Activated naive CD8-positive, alpha-beta T cell treated with anti-CD3 and anti-CD28 coated beads, Interleukin-2, amount 50 U/mL, for 24 hours (primary cell): ENCODE measurements at places on chromosomes 3 and 15.
A peak's percentile ranks its signal among the peaks of the same experiment; 100 is the strongest.

DNA sequence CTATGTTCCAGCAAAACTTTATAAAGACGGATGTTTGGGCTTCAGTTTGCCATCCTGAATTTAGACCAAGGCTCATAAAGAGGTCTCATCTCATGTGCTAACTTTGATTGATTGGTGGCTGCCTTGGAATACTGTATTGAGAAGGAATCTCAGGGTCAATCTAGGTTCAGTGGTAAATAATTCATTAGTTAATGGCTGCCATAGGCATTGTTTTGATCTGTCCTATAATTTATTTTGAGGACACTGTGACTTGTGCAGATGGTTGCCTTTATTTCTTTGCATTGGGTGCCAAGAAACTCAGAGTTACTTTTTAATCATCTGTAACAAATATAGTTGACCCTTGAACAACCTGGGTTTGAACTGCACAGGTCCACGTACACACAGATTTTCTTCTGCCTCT lies 159.8 kb downstream of the B3GALNT1 start:
- no peak for DNase-seq

- DNase-seq, result no peak
Observed at GRCh38 chr15:73751899-73752805, 999 bp downstream of the INSYN1 start.

GRCh38 chr15:63996794-63997357 lies 49.4 kb downstream of the DAPK2 start:
- DNase-seq, result no peak

- peak; percentile 89 for DNase-seq
Observed at GRCh38 chr3:151168269-151169094, 34.5 kb downstream of the GPR171 start.

DNA sequence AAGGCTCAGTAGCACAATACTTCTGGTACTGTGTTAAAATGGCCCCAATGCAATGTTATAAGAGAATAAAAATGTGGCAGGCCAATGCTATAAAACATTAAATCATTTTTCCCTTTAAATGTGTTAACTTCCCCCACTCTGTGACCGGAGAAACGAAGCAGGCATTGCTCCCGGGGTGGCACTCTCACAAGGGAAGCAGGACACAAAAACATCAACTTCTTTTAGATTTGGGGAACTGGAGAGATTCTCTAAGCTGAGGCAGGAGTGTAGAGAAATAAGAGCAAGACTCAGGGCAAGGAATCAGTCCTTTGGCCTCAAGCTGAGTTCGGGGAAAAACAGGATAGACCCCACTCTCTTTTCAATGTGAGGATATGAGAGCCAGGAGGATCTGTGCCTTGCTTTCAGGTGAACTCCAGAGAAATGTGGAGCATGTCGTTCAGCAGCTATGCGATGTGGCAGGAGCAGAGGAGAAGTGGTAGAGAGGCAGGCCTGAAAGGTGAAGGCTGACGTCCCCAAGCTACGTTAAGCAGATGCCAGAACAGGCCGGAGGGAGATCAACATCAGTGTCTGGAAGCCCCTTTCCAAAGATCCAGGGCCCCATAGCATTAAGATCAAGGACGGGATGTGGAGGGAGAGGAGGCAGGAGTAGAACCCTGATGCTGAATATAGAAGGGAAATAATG lies 160.2 kb downstream of the PLD1 start:
- DNase-seq, result no peak

- no peak for DNase-seq
Observed at GRCh38 chr3:185527364-185527763, 25.0 kb downstream of the LIPH start.

DNA sequence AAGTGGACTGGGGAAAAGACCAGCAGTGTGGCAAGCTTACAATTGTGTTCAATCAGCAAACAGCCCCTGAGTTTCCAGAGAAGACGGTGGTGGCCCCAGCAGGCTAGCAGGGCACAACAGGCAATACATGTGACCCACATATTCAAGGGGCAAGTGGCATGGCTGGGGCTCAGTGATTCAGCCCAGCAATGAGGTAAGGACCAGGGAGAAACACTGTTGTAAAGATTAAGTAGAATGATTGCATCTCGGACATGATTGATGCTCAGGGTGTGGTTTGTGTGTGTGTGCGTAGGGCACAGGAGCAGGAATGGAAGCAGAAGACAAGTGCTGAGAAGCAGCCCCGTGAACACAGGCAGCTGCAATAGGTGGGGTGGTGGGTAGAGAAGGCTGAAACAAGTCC lies 37.9 kb downstream of the KLHL6 start:
- DNase-seq, result no peak

DNA sequence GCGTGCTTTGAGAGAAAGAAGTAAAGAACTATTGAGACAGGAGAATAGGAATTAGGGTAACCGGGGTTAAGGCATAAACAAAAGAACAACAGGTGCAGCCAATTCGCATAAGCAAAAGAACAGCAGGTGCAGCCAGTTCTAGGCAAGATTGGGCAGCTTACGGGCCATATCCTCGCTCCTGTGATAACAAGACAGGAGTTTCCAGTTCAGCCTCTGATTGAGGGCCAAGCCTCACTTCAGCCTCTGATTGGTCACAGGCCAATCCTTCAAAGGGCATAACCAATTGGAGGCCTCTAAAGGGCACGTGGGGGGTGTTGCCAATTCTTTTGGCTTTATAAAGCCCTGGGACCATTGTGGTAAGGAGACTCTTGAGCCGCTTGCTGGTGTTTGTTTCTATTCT lies 143.5 kb downstream of the GADL1 start:
- no peak for DNase-seq

GRCh38 chr3:45181496-45181895 lies 35.3 kb upstream of the CDCP1 start:
- DNase-seq, result no peak

- DNase-seq, result no peak
Observed at GRCh38 chr3:137205394-137206045, 247.7 kb downstream of the IL20RB start.

DNA sequence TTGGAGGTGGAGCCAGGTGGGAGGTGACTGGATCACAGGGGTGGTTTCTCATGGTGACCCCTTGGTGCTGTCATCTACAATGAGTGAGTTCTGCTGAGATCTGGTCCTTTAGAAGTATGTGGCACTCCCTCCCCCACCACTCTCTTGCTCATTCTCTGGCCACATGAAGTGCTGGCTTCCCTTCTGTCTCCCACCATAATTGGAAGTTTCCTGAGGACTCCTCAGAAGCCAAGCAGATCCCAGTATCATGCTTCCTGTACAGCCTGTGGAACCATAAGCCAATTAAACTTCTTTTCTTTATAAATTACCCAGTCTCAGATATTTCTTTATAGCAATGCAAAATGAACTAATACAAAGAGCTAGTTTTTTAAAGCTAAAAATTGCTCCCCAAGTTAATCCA lies 54.7 kb downstream of the SLC41A3 start:
- no peak for DNase-seq

DNA sequence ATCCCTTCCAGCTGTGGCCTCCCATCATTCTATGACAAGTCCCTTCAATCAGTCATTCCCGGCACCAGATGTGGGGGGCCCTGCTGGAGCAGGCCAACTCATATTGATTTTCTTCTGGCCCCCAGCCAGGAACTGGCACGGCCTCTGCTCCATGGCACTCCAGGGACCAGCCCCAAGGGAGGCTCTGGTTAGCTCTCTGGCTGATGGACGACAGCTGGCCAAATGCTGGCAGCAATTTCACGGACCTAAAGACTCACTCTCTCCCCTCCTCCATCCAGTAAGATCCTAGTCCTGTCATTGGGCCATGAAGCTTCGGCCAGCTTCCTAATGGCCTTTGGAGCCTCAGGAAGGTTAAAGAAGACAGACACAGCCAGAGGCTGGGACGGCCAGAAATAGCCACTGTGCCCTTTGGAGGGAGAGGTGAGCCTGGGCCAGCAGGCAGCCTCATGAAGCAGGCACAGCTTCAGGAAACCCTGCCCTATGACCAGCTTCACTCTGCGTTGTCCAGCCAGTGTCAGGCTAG lies 131.0 kb downstream of the MEX3B start:
- no peak for DNase-seq

DNA sequence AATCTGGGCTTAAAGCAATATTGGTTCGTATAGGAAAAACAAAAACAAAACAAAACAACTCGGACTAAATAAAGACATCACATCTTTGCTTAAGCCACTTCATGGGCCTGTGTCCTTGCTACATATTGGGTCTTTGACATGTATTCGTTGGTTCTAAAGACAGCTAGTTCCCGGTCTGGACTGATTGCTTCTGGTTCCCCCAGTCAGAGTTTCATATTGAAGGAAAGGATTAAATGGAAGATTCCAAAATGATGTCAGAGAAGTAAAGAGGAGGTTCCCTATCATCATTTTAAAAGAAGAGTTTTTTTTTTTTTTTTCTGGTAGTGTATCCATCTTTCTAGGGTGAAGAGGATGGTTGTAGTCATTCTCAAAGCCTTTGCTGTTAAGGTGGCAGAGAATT lies 2.3 kb downstream of the OXSR1 start:
- no peak for DNase-seq

GRCh38 chr3:13161771-13162535 lies 88.7 kb upstream of the IQSEC1 start:
- no peak for DNase-seq

GRCh38 chr3:65974509-65974908 lies 64.2 kb downstream of the MAGI1 start:
- DNase-seq, result no peak

GRCh38 chr3:129897026-129897425 lies 3.5 kb upstream of the TMCC1 start:
- no peak for DNase-seq

- DNase-seq, result no peak
Observed at GRCh38 chr3:73950865-73951558, 326.3 kb upstream of the PDZRN3 start.

- DNase-seq, result no peak
Observed at GRCh38 chr3:186162221-186162620, 53.3 kb upstream of the ETV5 start.

GRCh38 chr15:98899272-98900021 lies 108.1 kb downstream of the PGPEP1L start:
- DNase-seq, result no peak

GRCh38 chr3:169241630-169241990 lies 421.9 kb downstream of the MECOM start:
- DNase-seq, result no peak

DNA sequence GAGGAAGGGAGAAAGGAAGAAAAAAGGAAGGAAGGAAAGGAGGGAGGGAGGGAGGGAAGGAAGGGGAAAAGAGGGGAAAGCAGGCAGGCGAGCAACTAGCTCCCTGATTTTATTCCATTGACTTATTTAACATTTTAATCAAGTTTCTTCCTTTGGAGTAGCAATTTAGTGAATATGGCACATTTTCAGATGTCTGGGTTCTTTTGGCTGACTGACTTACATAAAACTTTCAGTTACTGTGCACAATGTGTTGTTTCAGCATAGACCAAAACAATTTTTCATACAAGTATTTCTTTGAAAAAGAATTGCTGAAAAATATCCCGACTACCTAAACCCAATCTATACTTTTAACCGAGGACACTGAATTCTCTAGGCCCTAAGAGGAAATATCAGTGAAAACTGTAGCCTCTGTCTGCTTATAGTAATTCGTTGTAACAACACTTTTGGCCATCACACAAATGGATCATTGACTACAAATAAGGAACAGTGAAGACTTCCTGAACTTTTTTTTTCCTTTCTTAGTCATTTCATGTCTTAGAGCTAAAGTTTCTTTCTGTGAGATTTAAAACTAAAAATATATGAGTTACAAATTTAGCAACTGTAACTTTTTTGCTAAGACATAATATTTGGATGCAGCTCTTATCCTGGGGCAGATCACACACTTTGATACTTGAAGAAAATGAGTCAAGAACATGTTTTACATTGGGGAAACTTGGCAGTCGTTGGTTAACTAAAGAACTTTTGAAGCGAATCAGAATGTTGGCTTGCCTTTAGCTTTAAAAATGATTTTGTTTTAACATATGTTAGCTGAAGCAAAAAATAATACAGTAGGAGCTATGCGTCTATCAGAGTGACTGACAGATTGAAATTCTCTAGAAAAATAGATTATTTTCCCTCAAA lies 79.6 kb downstream of the SOX2 start:
- DNase-seq, result no peak

- no peak for DNase-seq
Observed at GRCh38 chr3:157447026-157447694, 10.5 kb downstream of the PTX3 start.

GRCh38 chr3:124657138-124657537 lies 73.1 kb upstream of the UMPS start:
- DNase-seq, result no peak

DNA sequence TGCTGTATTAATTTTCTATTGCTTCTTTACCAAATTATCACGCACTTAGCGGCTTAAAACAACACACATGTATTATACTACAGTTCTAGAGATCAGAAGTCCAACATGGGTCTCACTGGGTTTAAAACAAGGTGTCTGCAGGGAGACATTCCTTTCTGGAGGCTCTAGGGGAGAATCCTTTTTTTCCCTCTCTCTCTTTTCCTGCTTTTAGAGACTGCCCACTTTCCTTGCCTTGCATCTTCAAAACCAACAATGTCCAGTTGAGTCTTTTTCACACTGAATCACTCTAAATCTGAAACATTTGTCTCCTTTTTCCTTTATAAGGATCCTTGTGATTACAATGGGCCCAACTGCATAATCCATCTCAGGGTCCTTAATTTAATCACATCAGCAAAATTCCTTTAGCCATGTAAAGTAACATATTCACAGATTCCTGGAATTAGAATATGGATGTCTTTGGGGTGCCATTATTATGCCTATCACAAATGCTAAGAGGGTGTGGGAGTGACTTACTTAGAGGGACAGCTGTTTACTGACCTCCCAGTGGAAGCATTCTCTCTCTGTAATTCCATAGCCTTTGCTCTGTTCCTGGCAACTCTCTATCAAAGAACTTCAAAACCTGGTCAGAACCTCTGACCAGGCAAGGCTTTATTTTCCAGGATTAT lies 21.8 kb downstream of the CD200 start:
- no peak for DNase-seq

DNA sequence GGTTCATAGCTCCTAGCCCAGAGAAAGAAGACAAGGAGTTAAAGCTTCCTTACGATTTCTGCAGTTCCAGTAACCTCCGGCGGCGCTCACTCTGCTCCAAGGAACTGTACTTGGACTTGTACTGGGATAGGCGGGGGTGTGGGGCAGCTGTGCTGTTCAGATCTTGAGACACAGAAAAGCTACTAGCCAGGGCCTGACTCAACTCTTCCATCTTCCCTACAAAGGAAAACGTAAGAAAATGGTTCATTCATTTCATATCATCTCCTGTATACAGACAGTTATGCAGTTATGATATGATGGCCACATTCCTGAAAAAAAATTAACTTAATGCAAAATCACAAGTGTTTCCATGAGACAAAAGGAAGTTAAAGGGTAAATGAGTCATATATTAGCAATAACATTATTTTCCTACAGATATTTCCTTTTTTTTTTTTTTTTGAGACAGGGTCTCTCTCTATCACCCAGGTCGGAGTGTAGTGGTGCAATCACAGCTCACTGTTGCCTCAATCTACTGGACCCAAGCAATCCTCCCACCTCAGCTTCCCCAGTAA lies 4.6 kb downstream of the SNUPN start:
- no peak for DNase-seq

- DNase-seq, result no peak
Observed at GRCh38 chr3:197554196-197554561, 1.6 kb downstream of the BDH1 start.

GRCh38 chr3:115871735-115872134 lies 248.4 kb downstream of the GAP43 start:
- DNase-seq, result no peak
